RPMI8226 (cell line): ENCODE measurements at places on chromosomes 12 and 14.

DNA sequence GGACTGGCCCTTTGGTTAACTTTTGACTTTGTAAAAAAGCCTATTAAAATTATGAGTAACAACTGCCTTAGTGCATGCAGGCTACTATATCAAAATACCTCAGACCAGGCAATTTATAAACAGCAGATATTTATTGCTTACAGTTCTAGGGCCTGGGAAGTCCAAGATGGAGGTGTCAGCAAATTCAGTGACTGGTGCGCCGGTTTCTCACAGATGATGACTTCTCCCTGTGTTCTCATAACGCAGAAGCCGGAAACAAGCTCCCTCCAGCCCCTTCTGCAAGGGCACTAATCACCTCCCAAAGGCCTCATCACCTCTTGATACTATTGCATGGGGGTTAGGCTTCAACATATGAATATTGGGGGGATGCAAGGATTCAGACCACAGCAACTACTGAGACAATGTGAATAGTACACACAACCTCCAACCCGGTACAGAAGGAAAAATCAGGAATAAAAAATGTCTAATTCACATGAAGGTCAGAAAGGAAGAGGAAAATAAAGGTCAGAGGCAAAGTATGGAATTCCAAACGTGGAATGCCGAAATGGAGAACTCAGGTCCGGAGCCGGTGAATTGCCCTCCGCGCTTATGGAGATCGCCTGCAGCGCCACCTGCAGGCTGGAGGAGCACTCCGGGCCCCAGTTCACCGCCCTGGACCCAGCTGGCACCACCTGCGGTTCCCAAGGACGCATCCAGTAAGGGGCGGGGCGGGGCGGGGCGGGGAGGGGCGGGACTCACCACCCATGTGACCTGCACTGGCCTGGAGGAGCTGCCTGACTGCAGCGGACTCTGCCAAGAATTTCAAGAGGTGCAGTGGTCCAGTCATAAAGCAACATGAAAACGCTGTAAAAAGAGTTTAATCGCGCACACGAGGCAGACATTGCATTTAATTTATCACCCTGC lies 203.4 kb downstream of the KIF26A start:
- DNase-seq, result peak; percentile 80

DNA sequence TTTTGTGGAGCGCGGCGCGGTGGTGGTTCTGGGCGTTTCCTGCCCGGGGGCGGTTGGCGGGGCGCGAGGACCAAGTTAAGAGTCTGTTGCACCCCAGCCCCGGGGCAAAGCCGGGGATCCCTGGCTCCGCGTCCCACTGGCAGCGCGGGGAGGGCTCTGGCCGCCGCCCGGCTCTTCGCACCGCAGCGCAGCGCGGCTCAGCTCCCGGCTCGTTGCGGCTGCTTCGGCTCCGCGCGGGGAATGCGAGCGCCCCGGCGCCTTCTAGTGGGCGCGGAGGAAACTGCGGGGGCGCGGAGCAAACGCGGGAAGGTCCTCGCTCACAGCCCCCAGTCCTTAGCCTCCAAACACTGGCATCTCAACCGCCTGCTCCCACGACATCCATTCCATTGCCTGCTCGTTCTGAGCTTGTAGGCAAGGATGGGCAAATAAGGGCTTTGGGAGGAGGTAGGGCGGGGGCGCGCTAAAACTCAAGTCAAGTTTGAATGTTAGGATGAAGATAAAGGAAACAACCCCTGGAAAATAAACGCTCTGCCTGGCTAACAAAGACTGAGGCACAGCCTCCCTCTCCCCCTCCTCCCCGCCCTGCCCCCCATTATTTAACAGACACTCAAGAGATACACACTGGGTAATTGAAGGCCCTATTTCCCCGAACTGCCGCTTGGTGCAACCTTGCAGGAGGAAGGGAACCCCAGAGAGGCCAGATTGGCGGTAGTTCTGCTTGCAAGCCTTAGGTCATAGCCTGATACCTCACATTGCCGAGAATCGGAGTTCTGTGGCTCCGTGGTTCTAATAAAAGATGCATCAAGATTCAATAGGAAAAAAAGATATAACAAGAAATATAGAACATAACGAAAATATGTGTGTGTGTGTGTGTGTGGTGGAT lies at the start of gene B4GALNT1:
TSS of gene B4GALNT1 (minus strand) at position 244 of the 883 bp plus-strand sequence. CDS start 1,069 bp downstream, outside the sequence.
- peak; percentile 80 for DNase-seq

- DNase-seq, result no peak
Observed at GRCh38 chr12:106309671-106310505, 7.4 kb downstream of the TCP11L2 start.

DNA sequence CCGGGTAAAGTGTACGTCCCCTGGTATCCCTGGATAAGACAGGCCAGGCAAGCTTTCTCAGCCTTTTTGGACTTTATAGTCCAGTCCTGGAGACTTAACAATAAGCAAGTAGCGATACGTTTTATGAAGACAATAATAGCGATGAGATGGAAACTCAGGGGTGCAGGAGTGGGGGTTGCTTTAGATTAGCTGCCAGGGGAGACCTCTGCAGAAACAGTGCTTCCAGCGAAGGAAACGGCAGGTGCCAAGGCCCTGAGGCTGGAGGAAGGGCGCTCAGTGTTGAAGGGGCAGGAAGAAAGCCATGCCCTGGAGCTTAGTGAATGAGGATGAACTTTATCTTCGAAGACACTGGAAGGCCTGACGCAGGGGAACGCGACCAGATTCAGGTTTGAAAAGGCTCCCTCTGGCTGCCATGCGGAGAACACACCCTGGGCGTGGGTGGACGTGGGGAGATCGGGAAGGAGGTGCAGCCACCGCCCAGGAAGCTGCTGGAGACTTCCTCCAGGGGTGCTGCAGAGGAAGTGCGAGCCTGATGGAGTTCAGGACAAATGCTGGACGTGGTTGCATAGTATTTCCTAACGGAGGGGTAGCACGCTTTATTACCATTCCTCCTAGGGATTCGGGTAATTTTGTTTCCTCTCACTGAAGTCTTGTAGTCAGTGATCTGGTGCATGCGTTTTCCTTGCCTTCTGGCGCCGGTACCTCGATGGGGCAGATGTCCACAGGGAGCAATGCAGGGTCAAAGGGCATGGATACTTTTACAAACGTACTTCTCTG lies 26.1 kb upstream of the UBC start:
- DNase-seq, result peak; percentile 88

GRCh38 chr14:71628433-71628832 lies 303.8 kb upstream of the RGS6 start:
- no peak for DNase-seq

GRCh38 chr14:86604561-86604960 lies 1074.6 kb downstream of the FLRT2 start:
- no peak for DNase-seq

GRCh38 chr12:40691913-40692764 lies at the start of gene CNTN1:
CNTN1 (plus strand) TSS chr12:40692439.
- DNase-seq, result no peak

GRCh38 chr14:65206448-65207096 lies 104.3 kb upstream of the MAX start:
- DNase-seq, result peak; percentile 59

GRCh38 chr14:71754422-71755095 lies 177.7 kb upstream of the RGS6 start:
- no peak for DNase-seq

- DNase-seq, result no peak
Observed at GRCh38 chr12:30016540-30017055, 232.9 kb upstream of the TMTC1 start.

- no peak for DNase-seq
Observed at GRCh38 chr14:63956326-63956725, 103.5 kb downstream of the SYNE2 start.

DNA sequence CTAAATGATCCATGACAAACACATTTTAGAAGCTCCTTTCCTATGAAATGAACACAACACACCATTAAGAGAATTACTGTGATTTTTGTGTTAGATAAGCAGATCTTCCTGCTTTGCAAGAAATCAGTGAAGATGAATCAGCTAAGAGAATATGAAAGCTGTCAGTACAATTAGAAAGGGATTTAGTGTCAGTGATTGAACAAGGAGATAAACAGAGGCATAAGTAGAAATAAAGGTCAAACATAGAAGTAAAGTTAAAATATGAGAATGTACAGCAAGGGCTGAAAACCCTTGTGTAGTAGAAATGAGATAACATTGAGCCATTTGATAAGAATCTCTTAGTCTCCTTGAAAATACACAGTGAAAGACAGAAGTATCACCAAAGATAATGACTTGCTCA lies 21.4 kb upstream of the SLC16A7 start:
- DNase-seq, result no peak

- DNase-seq, result no peak
Observed at GRCh38 chr14:36580856-36581831, 1.3 kb downstream of the NKX2-8 start.

DNA sequence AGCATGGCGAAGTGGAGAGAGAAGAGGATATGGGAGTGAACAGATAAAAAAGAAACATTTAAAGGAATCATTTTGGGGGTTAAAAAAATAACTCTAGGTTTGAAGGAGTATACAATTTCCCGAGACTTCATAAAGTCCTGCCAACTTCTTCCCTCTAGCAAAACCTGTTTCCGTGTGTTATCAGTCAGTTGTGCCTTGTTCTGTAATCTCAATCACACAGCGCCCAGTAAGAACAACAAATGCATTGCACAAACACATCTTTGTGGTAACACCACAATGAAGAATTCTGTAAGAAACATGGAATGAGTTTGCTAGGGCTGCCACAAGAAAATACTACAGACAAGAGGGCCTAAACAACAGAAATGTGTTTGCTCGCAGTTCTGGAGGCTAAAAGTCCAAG lies 144.7 kb upstream of the FUT8 start:
- DNase-seq, result no peak

GRCh38 chr14:69238883-69239282 lies 21.1 kb upstream of the GALNT16 start:
- DNase-seq, result no peak

DNA sequence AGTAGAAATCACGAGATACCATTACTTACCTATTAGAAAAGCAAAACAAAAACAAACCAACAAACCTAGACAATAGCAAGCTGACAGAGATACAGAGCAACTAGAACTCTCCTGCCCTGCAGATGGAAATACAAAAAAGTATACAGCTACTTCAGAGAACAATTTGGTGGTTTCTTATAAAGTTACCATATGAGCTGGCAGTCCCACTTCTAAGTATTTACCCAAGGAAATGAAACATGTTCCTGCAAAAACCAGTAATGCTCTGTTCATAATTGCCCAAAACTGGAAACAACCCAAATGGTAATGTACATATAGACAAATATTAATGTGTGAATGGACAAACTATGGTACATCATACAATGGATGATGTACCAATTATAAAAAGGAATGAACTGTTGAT lies 31.7 kb downstream of the FUT8 start:
- DNase-seq, result no peak

GRCh38 chr12:115864396-115864795 lies 413.1 kb downstream of the MED13L start:
- DNase-seq, result no peak

- DNase-seq, result no peak
Observed at GRCh38 chr14:54562334-54562733, 4.6 kb upstream of the SAMD4A start.
